ENCODE measurements at places on chromosomes 16 and 17.

DNA sequence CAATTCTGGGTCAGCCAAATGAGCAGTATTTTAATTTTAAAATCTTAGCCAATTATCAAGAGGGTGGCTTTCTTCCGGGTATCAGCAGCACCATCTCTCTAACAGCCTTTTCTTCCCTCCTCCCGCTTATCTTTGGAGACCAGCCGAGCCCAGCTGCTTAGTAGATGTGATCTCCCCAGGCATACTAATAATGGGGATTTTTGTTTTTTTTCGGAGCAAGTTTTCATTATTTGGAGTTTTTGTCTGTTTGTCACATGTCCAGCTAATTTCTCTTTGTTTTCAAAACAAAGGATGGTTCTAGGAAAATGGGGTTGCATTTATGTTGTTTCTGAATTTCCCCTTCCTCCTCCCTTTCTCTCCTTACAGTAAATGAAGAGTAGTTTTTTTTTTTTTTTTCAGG is 170.5 kb upstream of the MPHOSPH6 start:
- no peak for DNase-seq

GRCh38 chr17:43020789-43021740 is 1.1 kb downstream of the VAT1 start:
- DNase-seq, result no peak

DNA sequence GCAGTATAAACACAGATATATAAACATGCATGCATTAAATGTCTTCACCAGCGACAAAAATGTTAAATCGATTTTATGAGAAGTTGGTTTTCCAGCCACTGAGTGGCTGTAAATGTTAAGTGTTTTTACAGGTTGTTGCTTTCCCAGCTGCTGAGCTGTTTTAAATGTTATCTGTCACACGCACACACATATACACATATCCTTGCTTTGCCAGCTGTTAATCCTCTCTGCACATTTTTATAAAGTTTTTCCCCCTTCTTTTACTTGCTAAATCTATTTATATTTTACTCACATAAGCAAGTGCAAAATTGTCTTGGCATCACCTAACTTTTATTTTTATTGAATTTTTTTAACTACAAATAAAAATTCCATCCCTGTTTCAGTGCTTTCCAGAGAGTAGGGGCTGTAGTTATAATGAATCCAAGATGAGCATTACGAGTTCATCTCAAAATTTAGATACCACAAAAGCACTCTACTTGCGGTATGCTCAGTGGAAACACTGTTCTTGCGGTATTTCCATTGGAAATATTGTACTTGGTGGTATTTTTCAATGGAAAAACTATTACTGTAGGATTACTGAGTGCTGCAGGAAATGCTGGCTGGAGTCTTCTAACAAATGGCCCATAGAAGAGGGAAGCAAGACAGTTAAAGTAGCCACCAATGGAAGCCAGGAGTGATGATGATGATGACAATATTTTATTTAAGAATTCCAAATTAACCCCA is 124.9 kb upstream of the KCNJ16 start:
- DNase-seq, result no peak

DNA sequence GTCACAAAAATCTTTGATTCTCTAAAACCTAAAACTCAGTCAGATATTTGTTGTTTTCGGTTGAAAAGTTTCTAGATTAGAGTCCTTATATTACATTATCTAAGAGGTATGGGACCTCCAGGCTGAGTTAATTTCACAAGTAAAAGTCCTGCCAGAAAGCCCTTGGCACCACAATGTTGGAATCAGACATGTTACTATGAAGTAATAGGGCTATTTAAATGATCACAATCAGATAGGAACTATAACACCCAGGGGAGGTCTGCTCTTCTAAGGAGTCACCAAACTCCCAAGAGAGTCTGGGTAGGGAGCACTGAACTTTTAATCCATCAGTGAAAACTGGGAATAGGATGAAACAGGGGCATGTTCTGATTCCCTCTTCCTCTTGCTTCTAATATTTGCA is 54.2 kb downstream of the WIPI1 start:
- DNase-seq, result no peak

- DNase-seq, result no peak
These were observed 24.4 kb upstream of the CREBBP start for GRCh38 chr16:3904875-3905274.

- DNase-seq, result no peak
These were observed 329.8 kb downstream of the UTP18 start for GRCh38 chr17:51590071-51590656.

DNA sequence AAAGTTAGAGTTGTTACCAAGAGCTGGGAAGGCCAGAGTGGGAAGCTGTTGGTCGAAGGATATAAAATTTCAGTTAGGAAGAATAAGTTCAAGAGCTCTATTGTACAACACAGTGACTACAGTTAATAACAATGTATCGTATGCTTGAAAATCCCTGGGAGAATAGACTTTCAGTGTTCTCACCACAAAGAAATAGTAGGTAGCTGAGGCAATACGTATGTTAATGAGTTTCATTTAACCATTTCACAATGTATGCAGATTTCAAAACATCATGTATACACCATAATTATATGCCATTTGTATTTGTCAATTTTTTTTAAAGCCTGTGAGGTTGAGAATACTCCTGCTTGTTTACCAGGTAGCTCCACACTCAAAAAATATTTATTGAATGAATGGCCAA is 41.5 kb upstream of the MYOCD start:
- no peak for DNase-seq

- DNase-seq, result no peak
These were observed 31.7 kb downstream of the STH start for GRCh38 chr17:46030752-46031151.

- DNase-seq, result no peak
These were observed 162.2 kb upstream of the ZNF267 start for GRCh38 chr16:31711344-31711845.

- no peak for DNase-seq
These were observed 61.6 kb downstream of the SHISA6 start for GRCh38 chr17:11302401-11303186.

DNA sequence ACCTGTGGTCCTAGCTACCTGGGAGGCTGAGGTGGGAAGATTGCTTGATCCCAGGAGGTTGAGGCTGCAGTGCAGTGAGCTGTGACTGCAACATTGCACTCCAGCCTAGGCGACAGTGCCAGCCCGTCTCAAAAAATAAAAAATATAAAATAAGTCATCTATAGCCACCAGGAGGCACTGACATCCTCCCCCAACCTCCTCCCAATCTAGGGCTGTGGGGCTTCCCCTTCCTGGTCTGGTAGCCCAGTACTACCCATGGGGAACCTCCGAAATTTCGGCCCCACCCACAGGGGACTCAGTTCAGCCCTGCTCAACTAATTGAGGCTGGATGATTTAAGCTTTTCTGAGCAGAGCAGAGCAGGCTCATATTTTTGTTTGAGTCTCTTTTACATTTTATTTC is 3.2 kb downstream of the ZSCAN10 start:
- DNase-seq, result no peak

GRCh38 chr16:84109598-84110335 is 7.0 kb downstream of the MBTPS1 start:
- DNase-seq, result no peak

DNA sequence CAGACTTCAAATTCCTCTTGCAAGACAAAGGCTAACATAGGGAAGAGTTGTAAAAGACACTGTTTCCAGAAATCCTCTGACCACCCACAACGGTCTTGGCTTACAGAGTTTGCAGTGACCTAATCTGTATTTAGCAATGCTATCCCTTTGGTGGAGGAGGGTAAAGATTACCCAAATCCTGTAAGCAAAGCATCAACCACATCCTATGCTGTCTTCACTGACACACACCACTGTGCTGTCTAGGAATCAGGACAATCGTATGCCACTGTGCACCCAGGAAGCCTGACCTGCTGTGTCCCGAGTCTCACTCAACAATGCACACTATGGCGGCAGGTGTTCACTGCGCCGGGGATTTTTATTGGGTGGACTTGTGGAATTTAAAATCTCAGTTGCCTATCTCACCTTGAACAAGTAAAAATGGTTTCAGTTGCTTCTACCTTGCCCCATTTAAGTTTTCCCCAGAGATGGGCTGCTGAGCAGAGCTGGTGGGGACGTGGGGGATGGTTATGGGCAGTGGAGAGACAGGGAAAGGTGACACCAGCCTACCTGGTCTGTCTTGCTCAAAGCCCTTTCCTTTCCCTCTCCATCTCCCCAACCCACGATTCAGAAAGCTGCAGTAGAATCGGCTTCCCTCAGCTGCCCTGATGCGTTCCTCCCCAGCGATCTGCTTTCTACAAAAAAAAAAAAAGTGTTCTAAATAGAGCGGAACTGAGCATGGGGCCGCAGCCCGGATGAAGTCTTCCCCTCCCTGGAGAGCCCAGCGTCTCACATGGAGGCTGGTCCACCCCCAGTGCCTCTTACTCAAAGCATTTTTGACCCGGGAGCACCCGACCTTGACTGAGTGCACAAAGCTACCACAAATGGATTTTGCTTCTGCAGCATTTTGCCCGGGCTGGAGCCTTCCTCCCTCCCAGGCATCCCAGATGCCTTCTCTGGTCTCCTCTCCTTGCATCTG is 271.5 kb downstream of the SOX9 start:
- DNase-seq, result no peak

- no peak for DNase-seq
These were observed 149.6 kb upstream of the CIBAR2 start for GRCh38 chr16:85261657-85262557.

GRCh38 chr16:53453928-53454327 is 19.7 kb downstream of the RBL2 start:
- DNase-seq, result no peak

GRCh38 chr17:76125391-76125675 is 15.7 kb downstream of the FOXJ1 start:
- DNase-seq, result no peak

GRCh38 chr17:53792997-53793396 is 29.7 kb upstream of the KIF2B start:
- DNase-seq, result no peak

- DNase-seq, result peak; percentile 68
These were observed 29.7 kb upstream of the LGALS9 start for GRCh38 chr17:27601069-27601974.

DNA sequence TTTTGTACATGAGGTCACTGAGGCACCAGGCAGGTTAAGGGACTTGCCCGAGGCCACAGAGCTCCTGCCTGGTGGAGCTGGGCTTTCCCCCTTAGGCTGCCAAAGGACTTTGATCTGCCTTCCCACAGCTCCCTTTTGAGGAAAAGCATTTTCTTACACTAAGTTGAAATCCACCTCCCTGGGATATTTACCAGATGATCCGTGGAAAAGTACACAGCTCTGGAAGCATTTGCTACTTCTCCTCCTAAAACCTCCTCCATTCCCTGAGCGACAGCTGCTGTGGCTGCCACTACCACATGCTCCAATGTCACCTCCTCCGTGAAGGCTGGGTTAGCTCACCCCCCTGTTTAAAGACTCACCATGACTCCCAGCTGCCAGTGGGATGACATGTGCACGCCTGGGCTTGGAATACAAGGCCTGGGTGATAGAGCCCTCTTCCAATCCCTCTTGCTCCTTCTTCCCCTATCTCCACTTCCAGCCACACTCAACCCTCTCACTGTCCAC is 1.2 kb upstream of the MPRIP start:
- no peak for DNase-seq

GRCh38 chr16:84254062-84254461 is 14.2 kb upstream of the KCNG4 start:
- DNase-seq, result no peak

DNA sequence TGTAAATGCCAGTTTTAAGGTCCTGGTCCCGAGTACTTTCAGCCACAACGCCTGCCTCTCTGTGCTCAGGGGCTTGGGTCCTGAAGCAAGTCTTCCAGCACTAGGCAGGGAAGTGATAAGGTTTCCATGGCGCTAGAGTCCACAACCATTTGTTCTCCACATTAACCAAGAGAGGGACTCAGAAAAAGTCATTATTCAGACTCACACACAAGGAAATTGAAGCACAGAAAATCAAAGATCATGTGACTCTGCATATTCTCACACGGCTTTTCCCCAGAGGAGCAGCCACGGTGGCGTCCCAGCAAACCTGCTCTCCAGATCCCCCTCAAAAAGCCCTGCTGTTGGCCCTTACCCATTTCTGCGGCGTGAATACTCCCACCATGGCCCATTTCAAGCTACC is 9.7 kb downstream of the ENPP7 start:
- DNase-seq, result no peak

GRCh38 chr16:67068212-67068753 is 39.3 kb downstream of the CBFB start:
- DNase-seq, result no peak

GRCh38 chr17:74671031-74671771 is 41.5 kb downstream of the CD300LF start:
- DNase-seq, result peak; percentile 50

- DNase-seq, result no peak
These were observed 76.7 kb downstream of the PLD6 start for GRCh38 chr17:17129466-17129865.

DNA sequence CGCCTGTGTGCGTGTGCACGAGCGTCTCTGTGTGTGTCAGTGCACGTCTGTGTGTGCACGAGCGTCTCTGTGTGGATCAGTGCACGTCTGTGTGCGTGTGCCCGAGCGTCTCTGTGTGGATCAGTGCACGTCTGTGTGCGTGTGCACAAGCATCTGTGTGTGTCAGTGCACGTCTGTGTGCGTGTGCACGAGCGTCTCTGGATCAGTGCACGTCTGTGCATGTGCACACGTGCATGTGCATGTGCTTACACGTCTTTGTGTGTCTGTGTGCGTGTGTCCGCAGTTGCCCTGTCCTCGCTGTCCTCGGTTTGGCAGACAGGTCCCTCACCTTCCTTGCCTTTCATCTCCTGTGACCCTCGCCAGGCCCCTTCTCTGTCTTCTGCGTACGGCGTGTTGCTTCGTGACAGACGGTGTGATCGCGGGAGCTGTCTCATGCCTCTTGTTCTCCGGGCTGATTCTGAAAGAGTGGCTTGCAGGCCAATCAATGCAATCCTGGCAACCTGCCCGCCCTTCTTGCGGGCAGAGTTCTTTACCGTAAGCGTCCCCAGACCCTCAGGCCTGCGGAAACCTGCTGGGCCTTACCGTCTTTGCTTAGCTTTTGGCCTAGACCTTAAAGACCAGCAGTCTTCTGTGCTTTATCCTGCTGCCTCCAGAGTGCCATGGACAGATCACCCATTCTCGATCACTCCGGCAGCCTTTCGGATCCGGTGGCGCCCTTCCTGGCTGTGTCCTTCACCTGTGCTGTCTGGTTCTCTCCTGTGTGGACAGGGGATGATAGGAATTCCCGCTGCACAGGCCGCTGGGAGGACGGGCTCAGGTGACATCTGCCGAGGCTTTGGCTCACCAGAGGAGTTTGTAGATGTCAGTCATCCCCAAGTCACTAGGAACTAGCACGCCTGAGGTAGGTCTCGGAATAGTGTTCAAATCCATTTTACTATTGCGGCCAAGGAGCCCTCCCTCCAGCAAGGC is 18.5 kb downstream of the MLYCD start:
- no peak for DNase-seq

Data from activated T-helper 1 cell treated with anti-CD3 and anti-CD28 coated beads, Interleukin-2, amount 50 U/mL, for 16 hours (primary cell).